ENCODE measurements at places on chromosomes 11 and 22. TPM values are rescaled to one million over a fixed set of nuclear protein-coding genes. Genes with fewer than 3 reads are reported as not detected.

- DNase-seq, result no peak
- H3K36me3 ChIP-seq, result no peaks in the 10 kb centered on the region
- no peak overlapping the region for H3K27ac ChIP-seq
- H3K27me3 ChIP-seq, result no peaks in the 10 kb centered on the region
Observed at GRCh38 chr11:132814410-132814809, 717.9 kb downstream of the OPCML start.

DNA sequence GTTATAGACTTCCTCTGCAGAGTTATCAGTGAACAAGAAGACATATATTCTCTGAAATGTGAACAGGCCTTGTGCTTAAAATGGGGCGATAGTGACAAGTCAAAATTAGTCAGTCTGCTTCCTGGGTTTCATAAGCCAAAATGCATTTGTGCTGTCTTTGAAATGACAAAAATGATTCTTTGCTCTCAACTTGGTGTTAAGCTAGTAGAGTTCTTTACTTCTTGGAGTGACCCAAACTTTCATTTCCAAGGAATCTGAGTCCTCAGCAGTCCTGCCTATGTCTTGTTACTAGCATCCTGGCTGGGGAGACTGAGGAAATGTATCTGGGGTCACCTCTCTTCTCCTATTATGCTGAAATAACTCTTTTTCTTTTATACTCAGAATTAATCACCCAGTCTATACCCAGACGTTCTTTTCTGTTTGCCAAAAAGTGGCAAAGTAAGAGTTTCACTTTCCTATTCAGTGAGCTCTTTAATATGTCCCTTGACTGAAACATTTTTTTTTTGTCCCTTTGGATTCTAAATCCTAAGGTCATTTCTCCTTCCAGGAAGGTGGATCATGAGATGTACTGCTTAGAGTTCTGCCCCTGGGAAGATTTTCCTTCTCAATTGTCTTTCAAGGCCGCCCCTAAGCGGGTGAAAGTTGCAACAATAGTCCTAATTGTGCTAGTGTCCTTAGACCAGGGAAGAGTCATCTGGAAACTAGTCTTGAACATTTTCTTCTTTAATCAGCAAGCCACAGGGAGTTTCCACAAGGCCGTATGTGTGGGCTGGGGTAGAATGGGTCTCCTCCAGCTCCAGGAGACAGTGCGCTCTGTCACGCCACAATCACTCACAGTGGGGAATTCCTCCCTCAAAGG lies 53.0 kb upstream of the RDX start:
- DNase-seq, result peak; percentile 40
- peak overlapping the region; percentile 30 for H3K4me3 ChIP-seq
- H3K27me3 ChIP-seq, result no peaks in the 10 kb centered on the region
- peak overlapping the region; percentile 95 for H3K27ac ChIP-seq
- peaks cover 7% of the 10 kb centered on the region for H3K36me3 ChIP-seq

DNA sequence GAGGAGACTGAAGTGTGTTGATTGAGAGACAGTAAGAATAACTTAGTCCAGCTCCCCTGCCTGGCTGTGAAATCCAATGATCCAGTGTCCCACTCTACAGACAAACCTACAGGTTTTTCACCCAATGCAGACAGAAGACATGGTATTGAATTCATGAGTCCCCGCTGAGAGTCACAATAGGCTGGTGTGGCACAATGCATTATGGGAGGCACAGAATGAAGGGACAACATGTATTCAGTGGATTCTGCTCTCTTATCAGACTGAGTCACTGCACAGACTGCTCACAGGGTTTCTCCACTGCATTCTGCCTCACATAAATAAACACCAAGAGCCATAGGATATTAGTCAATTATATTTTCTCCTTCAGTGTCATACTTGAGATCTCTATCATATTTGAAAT lies 55.2 kb upstream of the TOP3B start:
- no peak for DNase-seq
- peaks cover 17% of the 10 kb centered on the region for H3K27me3 ChIP-seq
- no peaks in the 10 kb centered on the region for H3K36me3 ChIP-seq
- no peak overlapping the region for H3K27ac ChIP-seq
- no peaks in the 10 kb centered on the region for H3K4me1 ChIP-seq
- no peak overlapping the region for H3K4me3 ChIP-seq

- H3K4me3 ChIP-seq, result no peak overlapping the region
- H3K27me3 ChIP-seq, result peaks cover 28% of the 10 kb centered on the region
- no peak overlapping the region for H3K27ac ChIP-seq
- H3K4me1 ChIP-seq, result no peaks in the 10 kb centered on the region
Observed at GRCh38 chr22:19680911-19681862, 33.1 kb upstream of the SEPTIN5 start.

GRCh38 chr11:17714356-17714854 lies 5.0 kb upstream of the MYOD1 start:
- no peaks in the 10 kb centered on the region for H3K36me3 ChIP-seq
- H3K27me3 ChIP-seq, result peaks cover 16% of the 10 kb centered on the region
- no peak for DNase-seq
- H3K27ac ChIP-seq, result no peak overlapping the region
- no peak overlapping the region for H3K4me3 ChIP-seq

- no peak for DNase-seq
- H3K27ac ChIP-seq, result no peak overlapping the region
- no peaks in the 10 kb centered on the region for H3K27me3 ChIP-seq
- peaks cover 49% of the 10 kb centered on the region for H3K36me3 ChIP-seq
- peaks cover 29% of the 10 kb centered on the region for H3K4me1 ChIP-seq
Observed at GRCh38 chr11:126312961-126313360, 9.1 kb downstream of the DCPS start.

GRCh38 chr11:89420981-89421380 lies 70.2 kb downstream of the NOX4 start:
- no peak for DNase-seq
- no peaks in the 10 kb centered on the region for H3K4me1 ChIP-seq
- H3K27ac ChIP-seq, result no peak overlapping the region
- H3K4me3 ChIP-seq, result no peak overlapping the region
- no peaks in the 10 kb centered on the region for H3K27me3 ChIP-seq

- H3K4me1 ChIP-seq, result peaks cover 4% of the 10 kb centered on the region
- no peaks in the 10 kb centered on the region for H3K27me3 ChIP-seq
- no peaks in the 10 kb centered on the region for H3K36me3 ChIP-seq
- DNase-seq, result no peak
Observed at GRCh38 chr11:47148270-47148669, 28.4 kb downstream of the ARFGAP2 start.

- no peak for DNase-seq
- no peaks in the 10 kb centered on the region for H3K4me1 ChIP-seq
- H3K4me3 ChIP-seq, result no peak overlapping the region
- no peak overlapping the region for H3K27ac ChIP-seq
- H3K27me3 ChIP-seq, result no peaks in the 10 kb centered on the region
- no peaks in the 10 kb centered on the region for H3K36me3 ChIP-seq
Observed at GRCh38 chr11:26045082-26045481, 286.8 kb upstream of the ANO3 start.

- H3K27ac ChIP-seq, result no peak overlapping the region
- DNase-seq, result peak; percentile 16
- H3K27me3 ChIP-seq, result no peaks in the 10 kb centered on the region
- H3K4me3 ChIP-seq, result peak overlapping the region; percentile 21
Observed at GRCh38 chr11:14638561-14638960, 5.0 kb upstream of the PDE3B start.

GRCh38 chr11:81915045-81915444 lies 818.6 kb downstream of the FAM181B start:
- H3K4me1 ChIP-seq, result no peaks in the 10 kb centered on the region
- H3K27ac ChIP-seq, result no peak overlapping the region
- H3K36me3 ChIP-seq, result no peaks in the 10 kb centered on the region
- no peaks in the 10 kb centered on the region for H3K27me3 ChIP-seq
- no peak for DNase-seq

GRCh38 chr11:16291729-16292128 lies 64.6 kb downstream of the SOX6 start:
- H3K27ac ChIP-seq, result no peak overlapping the region
- H3K36me3 ChIP-seq, result no peaks in the 10 kb centered on the region
- no peak for DNase-seq

- no peak overlapping the region for H3K27ac ChIP-seq
- H3K36me3 ChIP-seq, result no peaks in the 10 kb centered on the region
- H3K27me3 ChIP-seq, result no peaks in the 10 kb centered on the region
- peaks cover 37% of the 10 kb centered on the region for H3K4me1 ChIP-seq
- DNase-seq, result no peak
Observed at GRCh38 chr11:2527621-2528291, 82.9 kb downstream of the KCNQ1 start.

The TP53AIP1 gene
- not detected for total RNA-seq

The MYBPC3 gene
- total RNA-seq, result not detected

The ETS1 gene
- total RNA-seq, result 580 TPM
